Stimulated activated CD8-positive, alpha-beta memory T cell treated with anti-CD3 and anti-CD28 coated beads, Interleukin-15, amount 100 ng/mL, for 24 hours (primary cell): ENCODE measurements at places on chromosomes 12 and 14.

- DNase-seq = no peak
Measured at GRCh38 chr14:22118899-22119477, 445.4 kb upstream of the OR4E1 start.

- no peak for DNase-seq
Measured at GRCh38 chr12:75721796-75722195, 210.4 kb upstream of the KRR1 start.

GRCh38 chr14:54209511-54210250, 187.1 kb upstream of the CDKN3 start:
- DNase-seq = no peak

DNA sequence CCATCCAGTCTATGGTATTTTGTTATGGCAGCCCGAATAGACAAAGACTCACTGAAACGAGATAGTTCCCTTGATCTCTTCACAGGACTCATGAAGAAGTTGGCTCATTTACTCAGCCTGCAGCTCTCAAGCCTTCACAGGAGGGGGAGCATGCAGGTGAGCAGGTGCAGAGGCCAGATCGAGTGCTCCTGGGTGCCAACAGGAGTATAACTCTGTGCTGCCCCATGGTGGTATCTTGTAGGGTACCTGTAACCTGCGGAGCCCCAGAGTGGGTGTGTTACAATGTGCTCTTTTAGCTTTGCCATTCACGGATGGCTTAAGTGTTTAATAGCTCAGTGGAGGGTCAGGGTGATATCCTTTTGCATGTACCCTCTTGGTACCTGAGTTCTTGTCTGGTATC, 159.5 kb downstream of the METTL25 start:
- DNase-seq = no peak

GRCh38 chr12:62900686-62901272, 34.2 kb downstream of the PPM1H start:
- DNase-seq = no peak

- DNase-seq = no peak
Measured at GRCh38 chr12:5295151-5295550, 136.8 kb upstream of the NTF3 start.

DNA sequence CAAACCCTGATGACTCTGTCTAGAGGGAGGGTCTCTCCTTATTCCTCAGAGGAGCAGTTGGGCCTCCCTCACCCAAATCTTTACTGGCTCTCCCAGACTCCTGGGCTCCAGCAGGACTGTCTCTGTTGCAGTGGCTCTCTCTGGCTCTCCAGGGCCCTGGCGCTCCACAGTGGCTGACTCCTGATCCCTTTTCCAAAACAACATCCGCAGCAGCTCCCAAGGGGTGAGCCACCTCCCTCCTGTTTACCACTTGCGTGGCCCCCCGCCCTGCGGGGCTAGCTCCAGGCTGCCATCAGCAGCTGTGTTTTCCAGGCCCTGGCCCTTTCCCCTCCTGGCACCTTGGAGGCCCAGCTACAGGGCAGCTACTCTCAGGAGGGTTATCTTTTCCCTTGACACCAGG, 123.5 kb downstream of the CALM1 start:
- no peak for DNase-seq

- no peak for DNase-seq
Measured at GRCh38 chr12:42468341-42468821, 121.2 kb downstream of the PRICKLE1 start.

DNA sequence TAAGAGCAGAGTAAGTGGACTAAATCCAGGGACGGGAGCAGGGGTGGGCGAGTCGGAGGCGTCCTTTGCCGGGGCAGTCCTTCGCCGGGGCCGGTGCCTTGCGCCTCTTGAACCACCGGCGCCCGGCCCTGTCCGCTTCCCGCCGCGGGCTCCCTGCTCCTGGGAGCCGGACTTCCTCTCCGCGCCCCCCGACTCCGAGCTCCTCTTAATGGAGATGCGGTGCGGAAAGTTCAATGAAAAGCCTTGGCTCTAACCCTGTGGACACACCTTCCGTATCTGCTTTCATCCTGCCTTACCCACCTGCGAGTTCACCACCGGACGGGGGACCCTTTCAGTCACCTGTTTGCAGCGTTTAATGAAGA, 412 bp downstream of the FGFR1OP2 start:
- DNase-seq = no peak

DNA sequence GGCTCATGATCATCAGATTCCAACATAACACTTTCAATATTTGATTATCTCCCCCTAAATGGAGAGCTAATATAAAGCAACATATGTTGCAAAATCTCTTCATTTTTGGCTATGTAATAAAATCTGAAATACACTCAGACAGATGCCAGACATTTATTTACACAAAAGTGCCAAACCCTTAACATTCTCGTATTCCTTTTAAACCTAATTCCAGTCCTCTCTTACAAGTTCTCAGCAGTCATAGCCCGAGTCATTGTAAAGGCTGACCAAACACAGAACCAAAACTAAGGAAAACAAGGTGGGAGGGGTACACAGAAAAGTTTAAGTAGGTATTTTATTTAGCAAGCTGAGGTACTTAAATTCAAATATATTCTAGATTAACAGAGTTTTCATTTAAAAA, 81.4 kb downstream of the LRP6 start:
- no peak for DNase-seq

DNA sequence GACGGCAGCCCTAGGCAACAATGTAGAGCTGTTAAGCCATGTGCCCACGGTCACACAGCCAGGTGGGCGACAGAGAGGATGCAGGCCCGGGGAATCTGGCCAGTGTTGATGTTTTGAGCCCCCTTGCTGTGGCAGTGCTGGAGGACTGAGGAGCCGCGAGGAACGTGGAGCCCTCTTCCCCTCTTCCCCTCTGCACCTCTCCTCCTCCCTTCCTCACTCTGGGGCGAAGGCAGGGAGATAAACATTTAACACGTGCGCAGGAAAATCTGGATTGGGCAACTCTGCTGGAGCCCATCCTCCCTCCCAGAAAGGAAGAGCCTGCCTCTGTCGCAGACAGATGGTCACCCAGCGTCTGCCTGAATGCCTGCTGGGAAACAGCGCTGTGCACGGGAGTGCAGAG, 376.8 kb downstream of the FUT8 start:
- no peak for DNase-seq

- no peak for DNase-seq
Measured at GRCh38 chr12:39619316-39619659, 315 bp downstream of the ABCD2 start.

- DNase-seq = no peak
Measured at GRCh38 chr12:90322006-90322405, 613.4 kb upstream of the ATP2B1 start.

GRCh38 chr14:74616996-74617700, 5.1 kb upstream of the LTBP2 start:
- DNase-seq = no peak

DNA sequence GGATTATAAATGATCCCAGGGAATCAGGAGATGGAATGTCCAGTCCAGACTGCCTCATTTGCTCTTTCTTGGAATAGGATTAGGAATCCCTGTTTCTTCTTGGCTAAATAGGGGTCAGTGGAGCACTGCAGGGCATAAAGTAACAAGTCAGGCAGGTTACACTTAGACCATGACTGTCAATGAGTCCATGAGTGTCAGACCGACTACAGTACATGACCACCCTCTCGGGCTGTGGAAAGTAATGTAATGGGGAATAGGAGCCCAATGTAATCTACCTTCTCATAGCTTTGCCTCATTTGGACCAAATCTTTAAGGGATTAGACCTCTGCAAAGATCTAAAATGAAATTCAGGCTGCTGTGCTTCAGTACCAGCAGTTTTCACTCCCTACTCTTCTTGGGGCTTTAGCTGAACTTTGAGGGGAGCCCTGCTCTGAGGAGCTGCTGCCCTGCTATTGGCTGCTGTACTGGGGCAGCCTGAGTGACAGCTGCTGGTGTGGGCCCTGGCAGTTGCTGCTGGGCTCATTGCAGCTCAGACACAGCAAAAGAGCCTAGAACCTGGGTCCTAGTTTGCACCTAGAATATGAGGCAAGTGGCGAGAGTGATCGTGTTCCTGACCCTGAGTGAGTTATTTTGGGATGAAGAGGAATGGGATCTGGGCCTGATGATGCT, 62.2 kb upstream of the OR4E1 start:
- no peak for DNase-seq

GRCh38 chr14:21589317-21589716, 9.4 kb upstream of the OR10G3 start:
- DNase-seq = no peak

GRCh38 chr12:108689314-108690190, 41.8 kb downstream of the CORO1C start:
- DNase-seq = no peak

DNA sequence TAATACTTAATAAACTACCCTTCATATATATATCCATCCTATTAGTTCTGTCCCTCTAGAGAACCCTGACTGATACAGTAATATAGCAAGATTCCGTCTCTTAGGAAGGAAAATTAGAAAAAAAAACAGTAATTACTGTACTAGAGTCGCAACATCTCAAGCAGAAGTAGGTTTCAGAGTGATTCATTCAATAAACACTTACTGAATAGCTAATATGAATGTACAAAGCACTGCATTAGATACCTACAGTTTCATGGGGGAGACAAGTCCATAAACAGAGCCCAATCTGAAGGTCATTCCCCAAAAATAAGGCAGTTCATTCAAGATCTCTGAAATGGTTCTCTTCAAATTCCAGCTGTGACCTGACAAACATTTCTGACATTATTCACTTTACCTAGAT, 9.9 kb downstream of the CERS5 start:
- DNase-seq = no peak

GRCh38 chr12:75183967-75184366, 25.7 kb downstream of the KCNC2 start:
- DNase-seq = no peak

DNA sequence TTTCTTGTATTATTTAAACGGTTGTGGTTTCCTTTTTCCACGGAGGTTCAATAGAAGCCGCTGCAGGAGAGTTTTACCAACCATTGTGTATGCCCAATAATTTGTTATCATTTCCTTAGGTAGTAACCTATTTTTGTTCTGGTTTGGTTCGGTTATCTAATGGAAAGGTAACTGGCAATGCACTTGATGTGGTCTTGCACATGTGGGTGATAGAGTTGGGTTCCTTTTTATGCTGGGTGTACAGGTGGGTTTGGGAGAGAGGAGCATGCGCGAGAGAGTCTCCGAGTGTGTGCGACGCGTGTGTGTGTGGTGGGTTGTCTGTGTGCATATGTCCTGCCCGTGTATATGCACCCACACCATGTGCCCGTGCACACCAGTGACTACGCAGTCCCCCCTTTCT, 102.7 kb upstream of the FKBP4 start:
- DNase-seq = no peak

- DNase-seq = no peak
Measured at GRCh38 chr14:31926123-31926522, 151.0 kb upstream of the ARHGAP5 start.

DNA sequence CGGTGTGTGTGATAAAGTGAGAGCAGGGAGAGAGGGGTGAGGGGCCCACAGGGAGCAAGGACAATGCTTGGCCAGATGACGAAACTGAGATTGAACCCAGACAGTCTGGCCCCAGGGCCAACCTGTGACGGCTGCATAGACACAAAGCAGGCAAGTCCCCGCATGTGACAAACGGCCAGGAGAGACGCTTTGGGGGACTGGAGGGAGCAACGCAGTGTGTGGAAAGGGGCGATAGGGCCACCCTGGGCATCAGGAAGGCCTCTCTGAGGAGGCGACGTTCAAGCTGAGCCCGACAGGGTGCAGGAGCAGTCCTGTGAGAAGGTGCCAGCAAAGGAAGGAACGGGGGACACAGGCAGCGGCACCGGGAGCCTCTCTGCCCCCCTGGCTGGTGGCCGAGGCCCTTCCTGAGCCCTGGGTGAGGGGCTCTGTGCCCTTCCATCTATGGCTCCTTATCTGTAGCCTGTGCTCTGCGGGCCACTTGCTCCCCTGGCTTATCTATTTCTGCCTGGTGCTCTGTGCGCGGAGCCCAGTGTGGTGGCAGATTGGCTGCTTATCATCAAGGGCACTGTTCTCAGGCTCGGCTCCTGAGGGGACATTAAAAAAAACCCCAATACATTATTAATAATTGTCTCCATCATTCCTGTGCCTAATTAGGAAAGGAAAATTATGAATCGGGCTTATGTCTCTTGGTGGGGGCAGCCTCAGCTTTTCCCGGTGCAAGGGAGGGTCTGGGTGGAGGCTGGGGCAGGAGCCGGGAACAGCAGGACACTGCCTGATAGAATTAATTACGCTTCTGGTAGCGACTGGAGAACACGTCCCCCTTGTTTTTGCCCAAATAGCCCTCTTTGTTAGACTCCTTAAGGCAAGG, 39.8 kb downstream of the PRIMA1 start:
- no peak for DNase-seq

- no peak for DNase-seq
Measured at GRCh38 chr12:96570579-96570978, 81.2 kb downstream of the CFAP54 start.

DNA sequence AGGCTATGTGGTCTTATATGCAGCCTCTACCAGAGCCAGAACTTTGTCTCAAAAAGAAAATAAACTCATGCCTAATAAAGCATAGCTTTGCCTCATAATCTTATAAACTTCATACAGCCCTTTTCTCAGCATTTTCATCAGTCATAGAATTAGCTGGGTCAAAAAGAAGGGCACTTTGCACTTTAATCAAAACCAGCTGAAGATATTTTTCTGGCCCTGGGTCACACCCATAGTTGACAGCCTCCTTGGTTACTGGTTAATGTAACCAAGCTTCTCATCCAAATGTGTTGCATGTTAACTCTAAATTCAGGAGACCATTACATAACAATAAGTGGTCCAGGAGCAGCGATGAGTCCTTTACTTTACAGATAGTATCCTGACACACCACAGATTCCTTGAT, 558.2 kb downstream of the FLRT2 start:
- DNase-seq = no peak

GRCh38 chr14:59439256-59439965, 25.8 kb downstream of the GPR135 start:
- no peak for DNase-seq

DNA sequence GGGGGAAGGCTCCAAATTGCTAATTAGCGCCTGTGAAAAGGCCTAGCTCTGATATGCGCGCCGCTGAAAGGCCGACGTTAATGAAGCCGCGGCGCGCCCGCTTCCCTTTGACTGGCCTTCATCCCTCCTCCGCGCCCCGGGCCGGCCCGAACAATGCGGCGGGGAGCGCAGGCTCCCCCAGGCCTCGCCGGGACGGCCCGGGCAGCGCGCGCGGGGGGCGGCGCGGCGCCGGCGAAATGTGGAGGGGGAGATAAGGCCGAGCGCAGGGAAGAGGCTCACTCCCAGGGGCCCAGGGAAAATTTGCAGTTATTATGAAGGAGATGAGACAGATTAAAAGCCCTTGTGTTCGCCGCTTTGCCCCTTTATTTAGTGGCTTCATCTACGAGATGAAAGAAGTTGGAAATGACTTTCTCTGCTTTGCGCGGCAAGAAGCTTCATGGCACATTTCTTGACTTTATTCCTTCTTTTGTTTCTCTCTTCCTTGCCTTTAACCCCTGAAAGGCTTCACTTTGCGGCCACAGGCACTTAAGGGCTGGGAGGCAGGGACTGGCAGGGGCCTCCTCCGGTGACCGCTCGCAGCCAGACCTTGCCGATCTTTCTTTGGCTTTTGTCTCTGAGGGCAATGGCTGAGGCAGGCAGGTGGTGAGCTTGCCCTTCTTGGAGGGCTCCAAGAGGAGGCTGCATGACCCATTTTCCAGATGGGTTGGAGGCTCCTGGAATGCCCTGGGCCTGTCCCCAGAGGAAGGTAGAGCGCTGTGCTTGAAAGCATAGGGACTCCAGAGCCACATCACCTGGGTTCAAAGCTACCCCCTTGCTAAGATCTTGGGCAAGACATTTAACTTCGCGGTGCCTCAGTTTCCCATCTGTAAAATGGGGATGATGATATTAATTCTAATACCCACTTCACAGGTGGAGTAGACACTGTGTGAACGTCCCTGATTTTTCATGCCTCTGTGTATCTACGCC, 12.7 kb upstream of the GPATCH2L start:
- no peak for DNase-seq

- no peak for DNase-seq
Measured at GRCh38 chr14:97975962-97976361, 1178.8 kb downstream of the VRK1 start.
